ENCODE measurements at places on chromosomes 12 and 14. TPM values are rescaled to one million over a fixed set of nuclear protein-coding genes. Genes with fewer than 3 reads are reported as not detected.

DNA sequence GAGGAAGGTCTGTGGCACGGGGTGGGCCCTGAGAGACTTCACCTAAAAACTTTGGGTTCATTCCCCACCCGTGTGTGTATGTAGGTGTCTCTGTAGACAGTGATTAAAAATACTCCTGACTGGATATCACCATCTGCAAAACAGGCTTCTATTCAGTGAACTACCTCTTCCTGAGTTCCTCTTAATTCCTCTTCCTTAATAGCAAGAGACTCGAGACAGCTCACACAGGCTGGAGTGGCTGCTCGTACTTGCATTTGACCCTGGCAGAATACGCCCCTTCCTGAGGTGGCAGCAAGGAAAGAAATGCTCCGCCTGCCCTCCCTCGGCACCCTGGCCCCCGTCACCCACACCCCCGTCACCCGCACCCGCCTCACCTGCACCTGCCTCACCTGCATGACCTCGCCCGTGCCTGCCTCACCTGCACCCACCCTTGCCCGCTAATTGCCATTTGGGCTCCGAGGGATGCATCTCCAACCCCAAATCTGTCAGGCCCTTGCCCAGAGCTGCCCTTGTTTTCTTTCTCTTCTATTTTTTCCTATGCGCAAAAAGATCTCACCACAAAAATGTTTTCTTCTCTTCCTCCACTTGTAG is 90.0 kb downstream of the FBXL14 start:
- DNase-seq: no peak

DNA sequence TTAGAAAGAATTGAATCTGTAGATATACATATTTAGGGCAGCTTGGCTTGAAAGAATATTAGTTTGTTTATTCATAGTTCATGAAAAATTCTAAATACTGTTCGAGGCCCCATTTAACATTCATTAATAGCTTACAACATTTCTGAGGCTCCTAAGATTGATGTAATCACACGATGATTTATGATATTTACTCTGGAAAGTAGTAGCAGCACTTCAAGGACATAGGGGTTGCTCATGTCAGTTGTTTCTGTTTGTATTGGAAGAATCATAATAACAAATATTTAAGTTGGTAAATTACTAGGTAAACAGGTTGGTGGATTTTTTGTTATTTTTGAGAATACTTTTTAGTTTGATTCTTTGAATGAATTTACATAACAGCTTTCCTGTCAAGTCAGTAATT is 30.4 kb downstream of the CAND1 start:
- no peak for DNase-seq

- DNase-seq: no peak
These were observed 23.0 kb downstream of the KCNJ8 start for GRCh38 chr12:21751517-21751916.

GRCh38 chr12:11716794-11717518 is 67.5 kb downstream of the ETV6 start:
- no peak for DNase-seq

TDRD9 gene
- 6.6 TPM for total RNA-seq

DNA sequence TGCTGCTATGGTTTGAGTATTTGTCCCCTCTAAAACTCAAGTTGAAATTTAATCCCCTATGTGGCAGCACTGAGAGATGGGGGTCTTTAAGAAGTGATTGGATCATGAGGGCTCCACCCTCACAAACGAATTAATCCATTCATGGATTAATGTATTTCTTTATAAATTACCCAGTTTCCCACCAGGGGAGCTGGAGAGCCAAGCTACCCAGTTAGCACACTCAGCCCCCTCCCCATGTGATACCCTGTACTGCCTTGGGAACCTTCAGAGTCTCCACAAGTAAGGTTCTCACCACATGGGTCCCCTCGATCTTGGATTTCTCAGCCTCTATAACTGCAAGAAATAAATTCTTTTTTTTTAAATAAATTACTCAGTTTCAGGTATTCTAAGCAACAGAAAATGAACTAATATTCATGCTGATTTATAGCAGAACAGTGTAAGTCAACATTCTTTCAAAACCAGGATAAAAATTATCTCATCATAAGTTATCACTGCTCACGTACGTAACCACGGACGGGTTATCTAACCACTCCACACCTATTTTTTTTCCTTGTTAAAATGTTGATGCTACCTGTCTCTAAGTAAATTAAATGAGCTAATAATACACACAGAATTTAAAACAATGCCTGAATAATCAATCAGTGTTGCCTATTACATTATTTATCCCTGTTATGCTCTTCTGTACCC is 3.6 kb downstream of the NAP1L1 start:
- no peak for DNase-seq

SLC25A47 gene
- total RNA-seq: not detected
